Activated CD8-positive, alpha-beta T cell treated with anti-CD3 and anti-CD28 coated beads, Interleukin-2, amount 10 ng/mL, durations not matched to agents 7 days and 5 days (primary cell): ENCODE measurements at places on chromosomes 2 and 18.

DNA sequence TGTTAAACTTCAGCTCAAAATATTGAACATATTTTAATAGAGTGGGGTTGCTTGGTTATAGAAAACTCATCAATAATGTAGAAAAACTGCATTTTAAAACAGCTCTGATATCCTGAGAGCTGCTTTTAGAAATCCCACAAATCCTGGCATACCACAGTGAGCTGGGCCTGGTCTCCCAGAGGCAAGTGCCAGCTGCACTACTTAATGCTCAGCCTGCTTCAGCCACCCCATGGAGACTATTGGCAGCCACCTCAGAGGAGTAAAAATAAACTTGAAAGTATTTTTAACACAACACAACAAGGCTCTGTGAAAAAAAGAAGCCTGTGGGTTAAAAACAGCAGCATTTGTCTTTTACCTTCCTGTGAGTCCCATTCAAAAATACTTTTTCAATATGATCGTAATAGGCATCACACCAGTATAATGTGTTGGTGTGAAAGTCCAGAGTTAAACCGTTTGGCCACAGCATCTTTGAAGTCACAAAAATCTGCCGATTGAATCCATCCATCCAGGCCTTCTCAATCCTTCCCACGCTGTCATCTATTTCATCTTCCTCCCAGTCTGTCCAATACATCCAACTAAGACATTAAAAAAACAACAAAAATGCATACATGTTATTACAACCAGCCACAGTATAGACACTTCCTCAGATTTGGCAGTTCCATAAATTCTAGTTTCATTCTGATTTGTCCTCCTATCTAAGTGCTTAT is 1115.3 kb downstream of the LRP1B start:
- H3K36me3 ChIP-seq = no peaks in the 10 kb centered on the region
- H3K4me3 ChIP-seq = no peak overlapping the region
- no peaks in the 10 kb centered on the region for H3K4me1 ChIP-seq
- no peak for DNase-seq
- H3K27me3 ChIP-seq = no peaks in the 10 kb centered on the region

DNA sequence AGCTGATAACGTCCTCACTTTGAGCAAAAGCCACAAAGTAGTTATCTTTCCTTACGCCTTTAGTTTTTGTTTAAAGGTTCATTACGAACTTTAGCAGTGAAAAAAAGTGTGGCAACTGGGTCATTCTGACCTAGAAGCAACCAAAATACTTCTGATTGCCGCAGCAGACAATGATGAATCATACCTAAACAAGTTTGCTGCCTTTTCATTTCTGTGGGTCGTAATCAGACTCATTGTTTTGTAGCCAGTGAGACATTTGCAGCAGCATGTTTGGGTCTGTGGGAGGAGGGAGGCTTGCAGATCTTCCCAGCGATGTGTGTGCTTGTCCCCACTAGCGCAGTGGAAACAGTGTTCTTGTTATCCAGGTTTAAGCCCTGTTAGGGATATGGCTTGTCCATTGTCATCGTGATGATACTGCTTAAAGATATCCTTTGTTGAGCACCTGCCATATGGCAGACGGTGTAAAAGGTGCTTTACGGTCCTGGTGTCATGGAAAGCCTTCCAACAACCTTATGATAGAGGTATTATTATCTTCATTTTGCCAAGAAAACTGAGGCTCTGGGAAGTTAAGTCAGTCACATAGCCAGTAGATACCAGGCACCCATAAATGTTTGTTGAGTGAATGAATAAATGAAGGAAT is 1.3 kb upstream of the GREB1 start:
- H3K27ac ChIP-seq = no peak overlapping the region
- H3K4me1 ChIP-seq = no peaks in the 10 kb centered on the region
- no peak overlapping the region for H3K4me3 ChIP-seq
- no peaks in the 10 kb centered on the region for H3K36me3 ChIP-seq

GRCh38 chr2:235594041-235594440 is 100.2 kb downstream of the AGAP1 start:
- H3K4me3 ChIP-seq = no peak overlapping the region
- H3K4me1 ChIP-seq = no peaks in the 10 kb centered on the region
- H3K27me3 ChIP-seq = no peaks in the 10 kb centered on the region
- H3K36me3 ChIP-seq = no peaks in the 10 kb centered on the region
- no peak for DNase-seq
- H3K27ac ChIP-seq = no peak overlapping the region

GRCh38 chr2:69453475-69454129 is 16.4 kb upstream of the NFU1 start:
- H3K27ac ChIP-seq = no peak overlapping the region
- no peaks in the 10 kb centered on the region for H3K27me3 ChIP-seq
- DNase-seq = no peak
- peaks cover 6% of the 10 kb centered on the region for H3K4me1 ChIP-seq
- H3K36me3 ChIP-seq = no peaks in the 10 kb centered on the region
